ENCODE measurements at places on chromosomes 11 and 22. TPM values are rescaled to one million over a fixed set of nuclear protein-coding genes. Genes with fewer than 3 reads are reported as not detected.
A peak's percentile ranks its signal among the peaks of the same experiment; 100 is the strongest.

Gene GGTLC2
- not detected for total RNA-seq

Gene RFPL3
- total RNA-seq, result not detected

Gene KCNJ5
- total RNA-seq, result 0.17 TPM

DNA sequence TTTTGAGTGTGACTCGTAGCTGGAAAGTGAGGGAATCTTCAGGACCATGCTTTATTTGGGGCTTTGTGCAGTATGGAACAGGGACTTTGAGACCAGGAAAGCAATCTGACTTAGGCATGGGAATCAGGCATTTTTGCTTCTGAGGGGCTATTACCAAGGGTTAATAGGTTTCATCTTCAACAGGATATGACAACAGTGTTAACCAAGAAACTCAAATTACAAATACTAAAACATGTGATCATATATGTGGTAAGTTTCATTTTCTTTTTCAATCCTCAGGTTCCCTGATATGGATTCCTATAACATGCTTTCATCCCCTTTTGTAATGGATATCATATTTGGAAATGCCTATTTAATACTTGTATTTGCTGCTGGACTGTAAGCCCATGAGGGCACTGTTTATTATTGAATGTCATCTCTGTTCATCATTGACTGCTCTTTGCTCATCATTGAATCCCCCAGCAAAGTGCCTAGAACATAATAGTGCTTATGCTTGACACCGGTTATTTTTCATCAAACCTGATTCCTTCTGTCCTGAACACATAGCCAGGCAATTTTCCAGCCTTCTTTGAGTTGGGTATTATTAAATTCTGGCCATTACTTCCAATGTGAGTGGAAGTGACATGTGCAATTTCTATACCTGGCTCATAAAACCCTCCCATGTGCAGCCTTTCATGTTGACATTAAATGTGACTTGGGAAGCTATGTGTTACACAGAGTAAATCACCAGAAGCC, 11.0 kb downstream of the OR51E1 start:
- DNase-seq, result no peak

GRCh38 chr11:19711911-19712280, 741 bp upstream of the NAV2 start:
- DNase-seq, result no peak

- no peak for DNase-seq
Observed at GRCh38 chr22:46851941-46852340, 89.5 kb downstream of the TBC1D22A start.

DNA sequence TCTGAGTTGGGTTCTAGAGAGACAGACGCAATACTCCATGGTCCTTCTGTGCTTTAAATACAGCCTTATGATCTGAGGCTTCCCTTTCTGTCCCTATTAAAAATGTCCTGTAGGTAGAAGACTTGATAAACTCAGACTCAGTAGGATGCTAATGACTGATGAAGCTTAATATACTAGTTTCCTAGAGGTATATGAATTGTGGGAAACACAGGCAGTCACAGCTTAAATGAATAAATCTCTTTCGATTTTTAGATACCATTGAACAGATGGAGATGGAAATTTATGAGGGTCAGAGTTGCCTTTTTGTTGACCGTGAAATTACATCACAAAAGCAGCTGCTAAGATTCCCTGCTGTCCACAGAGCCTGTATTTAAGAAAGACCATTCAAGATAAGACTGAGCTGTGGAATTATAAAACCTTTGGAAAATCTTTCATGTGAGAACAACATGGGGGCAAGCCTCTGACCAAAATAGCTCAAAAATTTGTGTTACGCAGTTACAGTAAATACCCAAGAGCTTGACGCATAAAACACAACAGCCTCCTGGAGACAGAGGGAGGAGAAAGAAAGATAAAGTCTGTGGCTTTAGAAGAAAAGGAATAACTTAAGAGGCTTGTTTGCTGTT, 172.3 kb downstream of the AASDHPPT start:
- DNase-seq, result no peak

DNA sequence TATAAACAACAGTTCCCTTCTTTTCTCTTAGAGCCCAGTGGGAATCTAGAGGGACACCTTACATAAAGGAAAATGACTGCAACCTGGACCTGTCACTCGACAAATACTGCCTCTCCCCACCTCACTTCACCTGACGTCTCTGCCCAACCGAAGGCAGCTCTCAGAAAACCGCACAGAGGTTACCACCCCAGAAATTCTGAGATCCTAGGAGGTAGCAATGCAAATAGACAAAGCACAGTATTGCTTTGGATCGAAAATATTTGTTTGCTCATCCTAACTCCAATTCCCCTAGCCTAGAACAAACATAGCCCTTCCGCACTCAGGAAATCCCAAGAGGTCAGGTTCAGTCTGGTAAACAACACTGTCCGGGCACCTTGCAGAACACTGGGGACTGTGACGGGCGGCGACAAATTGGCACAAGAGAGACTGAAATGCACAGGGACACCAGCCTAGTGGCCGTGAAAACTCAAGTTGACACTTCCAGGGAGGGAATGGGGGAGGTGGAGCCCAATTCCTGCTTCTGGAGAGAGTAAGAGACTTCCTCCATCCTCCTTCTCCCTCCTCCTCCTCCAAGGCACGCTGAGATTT, 420 bp upstream of the TRIM44 start:
- no peak for DNase-seq

DNA sequence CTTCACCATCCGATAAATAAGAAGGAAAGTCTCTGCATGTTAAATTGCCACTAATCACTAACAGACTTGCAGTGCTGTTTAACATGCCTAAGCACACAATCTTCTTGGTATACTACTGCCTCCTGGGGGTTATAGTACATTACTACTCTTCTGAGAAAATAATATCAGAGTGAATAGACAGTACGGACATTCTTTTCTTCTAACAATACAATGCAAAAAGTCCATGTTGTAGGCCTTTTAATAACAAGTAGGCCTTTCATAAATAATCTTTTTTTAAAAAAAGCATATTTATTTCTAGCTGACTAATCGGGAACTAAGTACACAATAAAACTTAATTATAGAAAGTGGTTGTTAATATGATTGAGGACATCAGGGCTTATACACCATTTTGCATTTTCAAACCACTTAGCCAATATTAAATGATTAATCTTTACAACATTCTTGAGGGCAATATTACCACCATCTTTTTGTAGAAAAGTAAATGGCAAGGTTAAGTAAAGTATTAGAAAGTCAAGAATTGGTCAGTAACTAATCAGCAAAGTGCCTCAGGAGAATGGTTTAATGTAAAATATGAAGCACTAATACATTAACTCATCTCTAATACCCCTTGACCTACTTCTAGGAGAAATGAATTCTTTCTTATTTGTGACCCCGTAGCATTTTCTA, 84.7 kb downstream of the TTC28 start:
- peak; percentile 35 for DNase-seq

DNA sequence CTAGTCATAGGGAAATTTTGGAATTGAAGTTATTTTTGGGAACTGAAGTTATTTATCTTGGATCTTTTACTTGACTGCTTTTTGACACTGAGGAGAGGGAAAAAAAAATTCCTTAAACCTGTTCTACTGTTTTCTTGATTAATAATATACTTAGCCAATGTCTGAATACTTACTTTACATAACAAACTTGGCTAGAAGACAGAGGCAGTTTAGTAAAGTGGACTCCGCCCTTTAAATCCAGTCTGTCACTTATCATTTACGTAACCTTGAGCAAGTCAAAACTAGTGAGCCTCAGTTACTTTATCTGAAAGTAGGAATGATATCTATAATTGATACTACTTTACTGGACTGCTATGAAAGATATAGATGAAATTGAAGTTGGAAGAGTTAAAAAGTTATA, 19.5 kb downstream of the CTSC start:
- DNase-seq, result no peak

Measured in HCT116 (cell line).